MG63 (cell line): ENCODE measurements at places on chromosomes 6 and 20.
A peak's percentile ranks its signal among the peaks of the same experiment; 100 is the strongest.

- DNase-seq = no peak
These were observed 796.5 kb downstream of the PRIM2 start for GRCh38 chr6:58113960-58114359.

DNA sequence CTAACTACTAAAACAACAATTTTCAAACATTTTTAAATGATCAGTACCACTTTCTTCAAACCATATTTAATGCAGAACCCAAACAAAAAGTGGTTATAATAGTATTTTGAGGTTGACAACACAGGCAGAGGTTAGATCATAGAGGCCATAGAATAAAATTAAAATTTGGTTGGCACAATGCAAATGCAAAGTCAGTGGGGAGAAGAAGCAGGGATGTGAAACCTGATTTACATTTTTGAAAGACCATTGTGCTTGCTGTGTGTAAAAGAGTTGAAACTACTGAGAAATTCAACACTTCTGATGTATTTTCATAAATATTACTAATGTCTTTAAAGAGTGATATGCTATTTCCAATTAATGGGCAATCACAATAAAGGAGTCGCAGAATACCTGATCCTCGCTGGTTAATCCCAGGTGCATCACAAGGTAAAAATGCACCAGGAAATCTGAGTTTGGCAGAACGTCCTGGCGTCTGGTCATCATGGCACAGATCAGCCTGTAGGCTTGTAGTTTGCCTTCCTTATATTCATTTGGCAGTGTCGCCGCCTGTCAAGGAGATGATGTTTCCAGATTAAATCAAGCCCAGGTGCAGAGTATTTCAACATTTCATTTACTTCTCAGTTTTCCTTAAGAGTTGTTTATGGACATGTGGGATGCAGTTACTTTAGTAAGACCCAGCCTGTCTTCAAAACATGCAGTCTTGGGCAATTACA, 141.2 kb downstream of the RALGAPA2 start:
- DNase-seq = no peak

GRCh38 chr6:144283646-144284477, 1.3 kb upstream of the UTRN start:
- DNase-seq = no peak

DNA sequence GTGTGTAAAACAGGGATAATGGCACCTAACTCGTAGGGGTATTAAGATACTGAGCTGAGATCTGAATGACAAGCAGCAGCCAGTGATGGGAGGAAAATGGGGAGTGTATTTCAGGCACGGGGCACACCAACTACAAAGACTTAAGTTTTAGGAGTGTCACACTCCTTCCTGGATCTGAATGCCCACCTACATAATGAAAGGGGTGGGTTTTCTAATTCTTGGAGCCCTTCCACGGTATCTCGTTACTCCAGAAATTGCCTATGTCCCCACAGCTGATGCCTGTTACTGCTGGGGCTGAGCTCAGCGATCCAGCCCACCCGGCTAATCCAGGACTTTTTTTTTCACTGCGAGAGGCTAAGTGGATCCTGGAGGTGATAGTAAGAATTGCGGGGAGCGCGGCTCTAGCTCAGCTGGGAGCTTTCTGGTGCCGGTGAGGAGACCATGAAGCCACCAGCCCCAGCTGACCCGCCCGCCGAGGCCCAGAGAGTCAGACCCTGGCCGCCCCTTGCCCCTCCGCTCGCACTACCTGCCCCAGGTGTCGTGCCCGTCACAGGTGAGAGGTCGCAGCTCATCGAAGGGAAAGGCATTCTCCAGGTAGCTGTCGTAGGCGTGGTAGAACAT, 727 bp downstream of the EDEM2 start:
- peak; percentile 34 for DNase-seq

- no peak for DNase-seq
These were observed 40.0 kb upstream of the FANCE start for GRCh38 chr6:35412102-35412501.

DNA sequence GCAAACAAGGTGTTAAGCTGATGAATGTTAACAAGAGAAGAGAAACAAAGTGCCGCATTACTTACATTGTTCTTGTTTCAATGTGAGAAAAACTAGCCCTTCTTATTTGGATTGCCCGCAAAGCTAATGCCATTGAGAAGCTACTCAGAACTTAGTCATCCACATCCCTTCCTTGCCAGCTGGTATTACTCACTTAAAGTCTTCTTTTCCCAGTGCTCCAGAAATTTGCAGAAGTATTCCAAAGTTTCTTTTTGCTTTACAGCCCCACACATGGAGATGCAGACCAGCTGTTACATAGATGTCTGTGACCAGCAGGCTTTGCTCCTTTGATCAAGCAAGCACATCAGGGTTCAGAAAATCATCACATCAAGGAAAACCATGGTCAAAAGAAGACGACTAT, 529.0 kb downstream of the TBC1D32 start:
- DNase-seq = no peak

GRCh38 chr6:125662296-125662695, 87.1 kb upstream of the HEY2 start:
- no peak for DNase-seq

DNA sequence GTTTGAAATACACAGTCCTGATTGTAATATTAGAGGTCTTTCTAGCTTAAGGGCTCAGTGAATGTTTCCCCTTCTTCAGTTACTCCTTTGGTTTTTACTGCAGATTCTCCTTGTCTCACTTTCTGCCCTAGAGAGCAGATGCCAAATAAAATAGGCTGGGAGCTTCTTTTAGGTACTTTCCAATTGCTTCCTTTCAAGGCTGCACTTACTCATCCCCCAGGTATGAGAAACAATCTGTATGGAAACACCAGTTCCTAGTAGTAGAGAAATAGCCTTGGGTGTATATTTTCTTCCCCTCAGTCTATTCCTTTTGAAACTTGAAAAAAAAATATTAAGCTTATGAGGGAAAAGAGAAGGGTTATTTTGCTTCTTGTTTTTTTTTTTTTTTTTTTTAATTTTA, 139.7 kb downstream of the PAK5 start:
- no peak for DNase-seq

DNA sequence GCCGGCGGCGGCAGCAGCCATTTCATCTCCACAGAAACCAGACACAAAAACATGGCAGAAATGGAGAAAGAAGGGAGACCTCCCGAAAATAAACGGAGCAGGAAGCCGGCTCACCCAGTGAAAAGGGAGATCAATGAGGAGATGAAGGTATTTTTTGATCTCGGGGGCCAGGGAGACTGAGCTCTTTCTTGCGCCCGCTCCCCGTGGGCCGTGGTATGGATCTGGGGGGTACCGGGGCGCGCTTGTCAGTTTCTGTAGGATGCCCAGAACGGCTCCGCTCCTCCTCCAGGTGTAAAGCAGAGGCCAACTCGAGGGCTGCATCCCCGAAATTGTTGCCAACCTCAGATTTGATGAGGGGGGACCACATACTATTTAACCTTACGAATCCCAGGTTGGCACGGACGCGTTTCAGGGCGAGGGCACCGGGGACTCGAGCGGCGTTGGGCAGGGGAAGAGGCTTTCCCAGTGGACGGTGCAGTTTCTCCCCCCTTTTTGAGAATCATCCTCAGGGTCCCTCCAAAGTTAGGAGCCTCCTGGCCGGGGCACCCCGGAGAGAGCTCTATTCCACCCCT, 735 bp downstream of the SOBP start:
- DNase-seq = no peak

GRCh38 chr6:40194447-40195170, 260.3 kb upstream of the MOCS1 start:
- DNase-seq = no peak

DNA sequence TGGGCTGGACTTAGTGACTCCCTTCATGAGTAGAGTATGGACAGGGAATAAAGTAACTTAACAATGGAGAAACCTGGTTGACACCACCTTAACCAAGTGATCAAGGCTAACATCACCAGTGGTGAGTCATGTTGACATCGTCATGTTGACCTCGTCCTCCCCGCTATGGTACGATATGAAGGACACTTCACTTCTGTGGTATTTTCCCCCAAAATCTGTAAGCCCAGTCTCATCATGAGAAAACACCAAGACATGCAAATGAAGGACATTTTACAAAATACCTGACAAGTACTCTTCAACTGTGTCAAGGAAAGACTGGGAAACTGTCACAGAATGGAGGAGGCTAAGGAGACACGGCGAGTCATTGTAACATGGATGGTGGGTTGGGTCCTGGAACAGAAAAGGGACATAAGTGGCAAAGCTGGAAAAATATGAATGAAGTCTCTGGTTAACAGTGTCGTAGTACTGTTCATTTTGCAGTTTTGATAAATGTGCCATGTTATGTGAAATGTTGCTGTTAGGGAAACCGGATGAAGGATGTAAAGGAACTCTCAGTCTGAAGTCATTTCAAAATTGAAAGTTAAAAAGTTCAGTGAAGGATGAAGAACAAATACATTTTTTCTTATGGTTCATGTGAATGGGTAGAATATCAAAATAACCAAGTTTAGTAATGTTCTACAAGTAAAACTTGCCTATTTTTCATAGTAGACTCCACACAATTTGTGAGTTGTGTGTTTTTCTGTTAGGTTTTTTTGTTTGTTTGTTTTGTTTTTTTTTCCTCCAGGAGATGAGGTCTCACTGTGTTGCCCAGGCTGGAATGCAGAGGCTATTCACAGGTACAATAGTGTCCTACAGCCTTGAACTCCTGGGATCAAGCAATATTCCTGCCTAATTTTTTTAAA, 247.5 kb downstream of the TMEM242 start:
- DNase-seq = no peak

- no peak for DNase-seq
These were observed 1365.9 kb downstream of the GRIK2 start for GRCh38 chr6:102759415-102759814.

- DNase-seq = no peak
These were observed 57.5 kb downstream of the LIN28B start for GRCh38 chr6:105014448-105014847.

- no peak for DNase-seq
These were observed 211.7 kb downstream of the LMBRD1 start for GRCh38 chr6:69584913-69585729.

- no peak for DNase-seq
These were observed 168.0 kb downstream of the ZFAND3 start for GRCh38 chr6:37987559-37987958.
